ENCODE measurements at places on chromosomes 3 and 15. TPM values are rescaled to one million over a fixed set of nuclear protein-coding genes. Genes with fewer than 3 reads are reported as not detected.

DNA sequence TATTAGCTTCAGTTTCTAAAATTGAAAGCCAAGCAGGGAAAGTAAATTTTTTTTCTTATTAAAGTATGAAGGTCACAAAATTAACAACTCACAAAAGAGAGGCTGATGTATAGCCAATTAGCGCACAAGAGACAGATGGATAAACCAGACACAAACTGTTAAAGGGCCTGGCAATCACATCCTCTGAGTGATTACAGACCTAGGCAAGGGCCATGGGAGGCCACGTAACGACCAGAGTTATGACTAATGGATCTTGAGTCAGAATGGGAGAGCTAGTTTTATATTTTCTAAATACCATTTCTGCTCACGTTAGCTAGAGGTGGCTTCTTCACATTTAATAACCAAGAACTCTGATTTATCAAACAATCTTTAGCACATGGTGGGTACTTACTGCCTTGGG lies 17.8 kb upstream of the SCAMP5 start:
- no peak for DNase-seq

DNA sequence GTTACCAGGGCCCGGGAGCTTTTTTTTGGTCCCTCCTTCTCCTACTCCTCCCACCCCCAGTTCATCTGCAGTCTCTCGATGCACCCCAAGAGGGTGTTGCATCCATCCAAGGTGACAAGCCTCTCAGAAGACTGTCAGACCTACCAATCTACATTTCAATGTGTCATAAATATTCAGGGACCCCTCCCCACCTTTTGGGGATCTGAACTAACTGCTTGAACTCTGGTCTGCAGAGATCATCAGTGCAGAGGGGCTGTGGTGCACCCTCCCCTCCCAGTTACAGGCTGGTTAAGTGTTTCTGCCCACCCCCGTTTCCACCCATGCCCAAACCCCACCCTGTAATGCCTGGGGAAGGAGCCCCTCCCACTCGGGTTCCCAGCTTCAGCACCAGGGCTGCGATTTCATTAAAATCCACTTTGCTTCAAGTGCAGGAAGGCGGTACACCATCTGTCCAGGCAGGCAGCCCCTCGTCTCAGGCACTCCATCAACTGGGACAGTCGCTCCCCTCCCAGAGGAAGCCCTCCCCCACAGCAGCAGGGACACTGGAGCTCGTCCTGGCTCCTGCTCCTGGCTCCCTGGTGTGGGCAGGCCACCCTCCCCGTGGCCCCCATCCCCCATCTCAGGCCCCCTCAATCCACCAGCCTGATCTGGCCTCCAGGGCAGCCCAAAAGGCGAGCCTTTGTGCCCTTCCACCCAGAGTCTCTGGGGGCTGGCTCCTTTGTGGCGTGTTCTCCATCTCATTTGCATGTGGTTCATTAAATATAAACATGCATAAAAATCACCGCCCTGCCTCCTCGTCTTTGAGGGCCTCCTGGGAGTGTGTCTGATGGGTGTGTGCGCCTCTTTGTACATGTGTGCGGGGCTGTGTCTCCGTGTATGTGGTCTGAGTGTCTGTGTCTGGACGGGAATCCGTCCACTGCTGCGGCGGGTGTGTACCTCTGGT lies 32.3 kb downstream of the RNU5B-1 start:
- DNase-seq, result no peak

- DNase-seq, result peak; percentile 88
Observed at GRCh38 chr3:171193693-171194092, 167.2 kb upstream of the SLC2A2 start.

GRCh38 chr3:115698851-115699591 lies 75.7 kb downstream of the GAP43 start:
- no peak for DNase-seq

ARL14 gene
- total RNA-seq, result not detected

CYP19A1 gene
- total RNA-seq, result not detected

DNA sequence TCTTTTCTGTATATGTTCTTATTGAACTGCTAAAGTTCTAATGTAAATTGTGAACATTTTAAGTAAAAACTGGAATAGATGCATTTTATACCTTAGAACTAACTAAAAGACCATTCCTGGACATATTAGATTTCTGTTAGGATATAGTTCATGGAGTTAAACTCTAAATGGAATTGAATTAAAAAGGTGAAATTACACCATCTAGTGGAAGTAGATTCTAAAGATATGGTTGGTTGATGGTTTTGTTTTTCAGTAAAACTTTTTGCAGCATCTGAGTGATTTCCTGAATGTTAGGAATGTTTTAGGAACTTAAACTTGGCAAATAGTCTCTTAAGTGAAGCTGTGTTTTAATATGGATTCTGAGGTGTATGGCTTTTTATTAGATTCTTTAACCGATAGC lies 96.8 kb downstream of the SLMAP start:
- DNase-seq, result peak; percentile 58

SPSB4 gene
- under 0.01 TPM for total RNA-seq

DNA sequence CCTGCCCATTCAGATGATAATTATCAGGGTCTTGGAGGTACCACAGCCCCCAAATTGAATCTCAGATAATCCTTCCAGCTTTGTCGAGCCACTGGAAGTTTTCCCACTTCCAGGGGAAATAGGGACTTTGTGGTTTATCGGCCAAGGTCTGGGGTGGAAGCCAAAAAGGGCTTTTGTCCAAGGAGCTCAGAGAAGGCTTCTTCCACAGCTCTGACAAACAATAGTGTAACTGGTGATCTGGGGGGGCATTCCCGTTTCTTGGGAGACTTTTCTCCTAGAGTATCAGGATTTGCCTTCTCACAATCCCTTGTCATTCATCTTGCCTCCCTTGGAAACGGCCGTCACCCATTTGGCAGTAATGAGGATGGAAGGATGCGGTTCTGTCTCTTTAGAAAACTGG lies 18.4 kb downstream of the SRGAP3 start:
- DNase-seq, result no peak

UBE2E2 gene
- total RNA-seq, result 20.4 TPM

GRCh38 chr3:11711876-11712275 lies 68.2 kb upstream of the VGLL4 start:
- no peak for DNase-seq

DNA sequence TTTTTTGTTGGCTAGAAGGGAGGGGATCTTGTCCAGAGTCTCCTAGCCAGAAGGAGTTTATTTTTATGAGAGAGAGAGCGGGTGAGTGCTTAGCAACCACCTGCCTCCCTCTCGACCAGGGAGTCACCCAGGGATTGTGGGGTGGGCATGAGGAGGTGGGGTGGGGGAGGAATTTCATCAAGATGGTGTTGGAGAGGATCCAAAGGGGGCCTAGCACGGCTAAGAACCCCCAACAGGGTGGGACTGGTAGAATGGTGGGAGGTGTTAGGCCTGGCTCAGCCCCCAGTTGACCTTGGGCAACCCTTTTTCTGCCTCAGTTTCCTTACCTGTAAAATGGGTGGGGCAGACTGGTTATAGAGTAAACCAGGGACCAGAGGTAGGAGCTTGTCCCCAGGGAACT lies 1.8 kb downstream of the SLC6A6 start:
- no peak for DNase-seq

DNA sequence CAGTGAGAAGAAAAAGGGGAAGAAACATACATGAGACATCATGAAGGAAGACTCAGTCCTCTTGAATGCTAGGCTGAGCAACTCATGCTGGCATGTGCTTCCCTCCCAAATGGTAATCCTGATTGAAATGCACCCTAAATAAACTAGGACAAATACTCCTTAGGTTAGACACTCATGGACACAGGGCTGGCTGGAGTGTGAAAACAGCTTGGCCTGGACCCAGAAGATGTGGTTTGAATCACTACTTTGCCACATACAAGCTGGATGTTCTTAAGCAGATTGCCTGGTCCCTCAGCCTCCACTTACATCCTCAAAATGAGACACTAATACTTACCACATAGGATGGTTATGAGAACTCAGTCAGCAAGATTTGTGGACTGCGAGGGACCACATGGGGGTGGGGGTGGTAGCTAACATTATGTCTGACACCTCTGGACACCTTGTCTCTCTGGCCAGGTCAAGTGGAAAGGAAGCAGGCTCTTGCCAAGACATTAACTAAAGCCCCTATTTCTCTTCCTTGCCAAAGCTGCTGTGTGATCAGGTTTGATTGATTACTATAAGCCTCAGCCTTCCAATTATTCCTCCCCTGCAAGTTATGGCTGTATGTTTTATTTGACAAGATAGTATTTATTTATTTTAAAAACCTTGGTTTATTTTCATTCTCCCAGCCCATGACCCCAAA lies 138.9 kb upstream of the SLC7A14 start:
- no peak for DNase-seq

DNA sequence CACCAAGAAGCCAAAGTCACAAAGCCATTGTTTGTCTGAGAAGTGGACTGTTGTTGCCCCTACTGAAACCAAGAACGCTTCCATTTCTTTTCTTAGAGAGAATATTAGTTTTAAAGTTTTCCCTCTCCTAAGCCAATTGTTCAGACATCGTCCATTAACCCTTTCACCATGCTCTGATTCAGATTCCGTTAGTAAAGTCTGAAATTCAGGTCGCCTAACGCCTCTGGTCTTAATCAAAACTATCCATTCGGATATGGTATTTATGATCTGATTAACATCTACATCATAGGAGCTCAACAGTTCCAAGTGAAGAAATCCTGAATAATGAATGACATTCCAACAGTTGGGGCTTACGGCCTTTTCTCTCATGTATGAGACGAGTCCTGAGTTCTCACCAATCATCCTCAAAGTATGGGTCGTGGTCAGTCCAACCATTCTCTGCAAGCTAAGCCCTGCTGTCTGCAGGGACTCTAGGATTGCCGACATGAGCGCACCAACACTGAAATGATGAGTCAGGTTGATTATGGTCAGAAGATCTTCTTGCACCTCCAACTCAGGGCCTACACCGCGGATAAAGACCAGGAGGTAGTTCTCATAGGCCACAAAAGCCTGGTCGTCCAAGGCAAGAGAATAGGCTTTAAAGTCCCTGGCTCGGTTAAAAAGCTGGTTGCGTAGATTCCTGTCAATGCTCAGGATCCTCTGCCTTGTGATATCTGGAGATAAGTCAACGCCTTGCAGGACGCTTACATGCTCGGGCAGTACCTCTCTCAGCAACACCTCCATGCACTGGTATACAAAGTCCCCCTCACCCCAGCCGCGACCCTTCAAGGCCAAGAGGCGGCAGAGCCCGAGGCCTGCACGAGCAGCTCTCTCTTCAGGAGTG lies 767 bp downstream of the EPM2AIP1 start:
- DNase-seq, result peak; percentile 53

BCL2A1 gene
- total RNA-seq, result not detected

DNA sequence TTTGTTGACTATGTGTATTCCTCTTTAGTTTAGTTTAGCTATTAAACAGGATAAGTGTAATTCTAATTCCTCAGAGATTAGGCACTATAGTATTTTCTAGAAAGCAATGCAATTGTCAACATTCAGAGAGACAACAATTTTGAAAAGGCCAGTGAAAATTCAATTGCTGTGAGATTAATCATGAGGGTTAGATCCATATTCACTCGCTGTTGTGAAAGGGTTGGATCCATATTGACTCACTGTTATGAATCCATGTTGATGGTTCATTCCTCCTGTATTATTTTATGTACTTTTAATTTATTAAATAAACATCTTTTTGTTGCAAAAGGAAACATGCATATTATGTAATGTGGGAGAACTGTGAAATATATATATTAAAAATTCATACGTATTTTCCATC lies 641 bp downstream of the TRAT1 start:
- no peak for DNase-seq

GRCh38 chr3:52681596-52681995 lies 4.1 kb downstream of the PBRM1 start:
- no peak for DNase-seq

DNA sequence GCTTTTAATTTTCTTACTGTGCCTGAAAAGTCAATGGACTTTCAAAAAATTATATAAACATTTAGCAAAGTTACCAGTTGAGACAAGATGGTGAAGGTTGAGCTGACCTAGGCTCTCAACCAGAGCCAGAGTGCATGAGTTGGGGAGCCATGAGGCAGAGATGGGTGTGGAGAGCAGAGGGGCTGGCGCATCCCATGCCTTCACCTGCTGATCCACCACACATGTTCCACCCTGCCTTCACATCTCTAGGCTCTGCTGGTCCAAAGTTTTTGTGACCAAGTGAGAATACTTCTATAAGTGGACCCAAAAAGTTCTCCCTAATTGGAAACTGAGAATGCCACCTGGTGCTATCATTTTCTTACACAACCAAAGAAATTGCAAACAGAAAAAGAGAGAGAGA lies 47.3 kb downstream of the CCR3 start:
- no peak for DNase-seq

GOLGA8H gene
- total RNA-seq, result 0.87 TPM

- DNase-seq, result no peak
Observed at GRCh38 chr3:193997228-193998122, 138.5 kb upstream of the HES1 start.

GRCh38 chr3:74614107-74614967 lies at the start of gene CNTN3:
TSS of gene CNTN3 (minus strand) at chr3:74614659. CDS start at chr3:74521112, 93,547 bp downstream.
- DNase-seq, result no peak

GRCh38 chr15:75054172-75054897 lies 30.9 kb downstream of the PPCDC start:
- DNase-seq, result peak; percentile 49

GRCh38 chr15:74297887-74298286 lies 61.8 kb downstream of the CCDC33 start:
- no peak for DNase-seq

DNA sequence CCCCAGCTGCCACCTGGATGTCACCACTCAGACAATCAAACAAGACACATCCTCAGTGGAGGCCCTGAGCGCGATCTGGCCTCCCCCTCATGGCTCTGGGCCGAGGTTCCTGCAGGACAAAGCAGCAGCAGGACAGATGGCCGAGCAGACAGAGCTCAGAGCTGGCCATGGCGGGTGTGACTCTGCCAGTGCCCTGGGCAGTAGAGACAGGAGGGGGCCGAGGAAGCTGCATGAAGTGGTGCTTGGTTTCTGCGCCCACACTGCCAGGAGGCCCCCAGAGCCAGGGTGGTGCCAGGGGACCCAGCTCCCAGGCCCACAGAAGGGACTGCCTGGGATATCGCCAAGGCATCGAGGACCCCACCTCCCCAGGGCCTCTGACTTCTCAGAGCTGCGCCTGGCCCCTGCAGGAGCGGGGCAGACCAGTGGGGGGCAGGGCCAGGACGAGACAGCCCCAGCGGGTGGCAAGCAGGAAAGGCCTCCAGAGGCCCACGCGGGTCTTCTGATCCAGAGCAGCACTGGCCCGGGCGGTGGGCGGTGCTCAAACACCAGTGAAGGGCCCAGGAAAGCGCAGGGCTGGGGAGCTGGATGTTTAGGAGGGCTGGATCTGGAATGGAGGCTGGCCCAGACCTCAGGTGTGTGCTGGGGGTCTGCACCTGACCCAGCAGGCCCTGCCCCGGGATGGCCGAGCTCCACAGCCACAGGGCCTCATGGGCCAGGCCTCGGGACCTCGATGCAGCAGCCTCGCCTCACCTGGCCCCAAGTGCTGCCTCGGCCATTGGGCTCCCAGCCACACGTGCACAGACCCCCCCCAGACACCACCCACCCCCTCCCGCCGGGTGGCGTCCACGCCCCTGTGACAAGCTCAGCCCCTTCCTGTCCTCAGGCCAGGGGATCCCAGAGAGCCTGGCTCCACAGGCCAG lies 76.0 kb downstream of the GOLGA8G start:
- DNase-seq, result no peak

WDR93 gene
- total RNA-seq, result not detected

DNA sequence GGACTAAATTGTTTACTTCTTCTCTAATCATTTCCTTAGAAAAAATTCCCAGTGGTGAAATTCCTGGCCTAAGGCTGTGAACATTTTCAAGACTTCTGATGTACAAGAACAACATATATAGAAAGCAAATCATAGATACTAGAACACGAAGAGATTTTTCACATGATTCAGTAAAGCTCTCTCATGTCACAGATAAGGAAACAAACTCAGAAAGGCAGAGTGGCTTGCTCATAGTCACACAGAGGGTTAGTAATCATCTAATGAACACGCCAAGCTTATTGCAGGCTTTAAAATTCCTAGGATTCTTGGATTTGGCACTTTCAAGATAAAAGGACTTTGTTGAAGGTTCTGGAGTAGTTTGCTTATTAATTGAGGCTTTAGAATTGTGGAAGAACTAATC lies 26.2 kb downstream of the CRTAP start:
- DNase-seq, result no peak
